ENCODE measurements at places on chromosomes 6 and 20.

DNA sequence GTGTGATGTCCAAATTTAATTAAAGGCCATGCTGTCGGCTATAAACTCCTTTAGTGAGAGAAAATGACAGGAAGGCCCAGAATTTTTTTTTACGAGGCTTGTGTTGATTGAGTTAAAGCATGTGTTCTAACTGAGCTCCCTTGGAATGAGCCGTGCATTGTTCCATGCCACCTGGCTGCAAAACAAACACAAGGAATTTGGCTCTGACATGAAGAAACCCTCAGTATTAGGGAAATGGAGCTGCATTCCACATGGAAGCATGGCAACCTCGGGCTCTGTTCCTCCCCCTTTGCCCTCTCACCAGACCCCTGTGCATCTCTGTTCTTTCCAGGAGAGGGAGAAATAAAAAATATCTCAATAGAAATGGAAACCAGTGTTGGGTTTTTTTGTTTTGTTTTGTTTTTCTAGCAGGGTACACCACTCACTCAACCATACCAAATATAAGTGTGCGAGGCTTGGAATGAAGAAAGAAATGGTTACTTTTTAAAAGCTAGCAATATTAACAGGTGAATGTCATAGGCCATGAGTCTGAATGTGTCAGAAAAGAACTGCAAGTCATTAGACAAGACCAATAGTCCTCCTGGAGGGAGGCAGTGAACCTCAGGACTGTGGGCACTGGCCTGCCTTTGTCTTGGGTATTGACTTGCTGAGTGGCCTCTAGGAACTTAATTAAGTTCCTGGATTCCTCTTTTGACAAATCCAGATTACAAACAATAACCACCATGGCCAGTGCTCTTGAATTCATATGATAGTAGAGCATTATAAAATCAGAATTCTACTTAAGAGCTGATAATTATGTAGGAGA is 935.1 kb downstream of the KIF16B start:
- DNase-seq, result no peak

- DNase-seq, result no peak
These were observed 23.3 kb upstream of the TOP1 start for GRCh38 chr20:41005361-41005729.

DNA sequence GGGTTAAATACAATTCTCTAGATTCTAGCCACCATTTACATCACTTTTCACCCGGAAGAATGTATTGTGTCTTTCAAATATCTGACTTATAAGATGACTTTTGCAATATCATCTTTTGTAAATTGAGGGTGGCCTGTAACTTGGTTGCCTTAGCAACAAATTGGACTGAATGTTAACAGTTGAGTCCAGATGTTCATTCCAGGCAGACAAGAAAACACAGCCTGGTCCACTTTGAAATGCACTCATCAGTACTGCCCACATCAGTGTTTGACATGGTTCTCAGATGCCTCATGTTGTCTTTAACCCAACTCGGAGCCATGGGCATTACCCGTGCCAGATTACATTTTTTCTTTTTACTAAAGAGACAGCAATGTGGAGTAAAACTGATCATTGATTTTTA is 781.6 kb upstream of the CHD6 start:
- DNase-seq, result no peak

DNA sequence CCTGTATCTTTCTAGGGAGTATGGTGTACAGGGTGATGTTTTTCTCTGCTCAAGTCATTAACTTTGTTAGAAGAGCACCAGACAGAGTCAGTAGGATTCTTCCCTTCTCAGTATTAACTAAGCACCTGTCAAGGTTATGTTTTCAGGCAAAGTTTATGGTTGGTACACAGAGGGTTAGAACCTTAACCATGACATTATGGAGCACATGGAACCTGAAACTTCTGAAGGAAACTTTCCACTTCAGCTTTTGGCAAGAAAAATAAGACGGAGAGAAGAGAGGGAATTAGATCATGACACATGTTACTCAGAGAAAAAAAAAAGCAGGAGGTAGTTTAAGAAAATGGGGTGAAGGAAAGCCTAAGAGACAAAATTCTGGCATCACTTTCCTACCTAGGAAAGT is 112.9 kb upstream of the PDE7B start:
- no peak for DNase-seq

GRCh38 chr20:12966468-12967085 is 42.2 kb upstream of the SPTLC3 start:
- DNase-seq, result no peak

- DNase-seq, result no peak
These were observed 90.5 kb downstream of the BTBD9 start for GRCh38 chr6:38549180-38549579.

GRCh38 chr20:4038676-4039370 is 23.5 kb upstream of the RNF24 start:
- no peak for DNase-seq

- no peak for DNase-seq
These were observed 51.9 kb downstream of the IL22RA2 start for GRCh38 chr6:137121401-137121997.

DNA sequence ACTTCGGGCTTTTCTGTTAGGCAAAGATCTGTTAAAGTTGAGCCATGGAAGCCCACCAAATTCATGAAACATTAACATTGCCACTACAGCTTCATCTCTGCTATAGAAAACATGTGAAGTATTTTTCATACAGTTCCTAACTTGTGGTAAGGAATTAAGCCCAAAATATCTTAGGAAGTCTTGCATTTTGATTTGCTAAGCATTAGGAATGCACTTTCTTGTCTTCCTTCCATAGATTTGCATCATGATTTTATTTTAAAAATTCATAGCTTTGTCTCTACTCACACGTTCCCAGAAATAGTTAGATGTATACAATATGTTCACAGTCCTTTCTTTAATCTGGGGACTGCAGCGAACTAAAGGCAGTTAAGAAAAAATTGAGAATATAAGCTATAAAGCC is 325.6 kb downstream of the CENPW start:
- no peak for DNase-seq

- DNase-seq, result no peak
These were observed 98.4 kb upstream of the ADTRP start for GRCh38 chr6:11876934-11877433.

GRCh38 chr6:7821426-7821825 is 89.2 kb downstream of the TXNDC5 start:
- no peak for DNase-seq

GRCh38 chr6:119609865-119610264 is 260.3 kb upstream of the MAN1A1 start:
- DNase-seq, result no peak

- DNase-seq, result no peak
These were observed 54.5 kb upstream of the IPCEF1 start for GRCh38 chr6:154411076-154411475.

DNA sequence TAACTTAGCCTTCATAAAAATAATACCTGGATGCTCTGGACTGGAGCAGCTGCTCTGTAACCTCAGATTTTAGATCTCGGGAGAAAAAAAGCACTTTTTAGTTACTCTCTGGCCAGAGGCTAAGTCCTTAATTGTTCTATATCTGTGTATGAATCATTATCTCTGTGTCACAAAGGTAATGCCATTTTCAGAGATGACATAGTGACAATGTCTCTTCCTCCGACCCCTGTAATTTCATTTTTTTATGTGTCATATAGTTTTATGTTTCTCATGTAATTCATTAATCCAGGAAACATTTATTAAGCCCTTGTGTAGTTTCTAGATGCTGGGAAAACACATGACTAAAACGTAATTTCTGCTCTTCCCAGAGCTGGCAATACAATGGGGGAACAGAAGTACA is 55.6 kb downstream of the SENP6 start:
- DNase-seq, result no peak

GRCh38 chr6:162181741-162182401 is 545.7 kb downstream of the PRKN start:
- no peak for DNase-seq

GRCh38 chr20:48892891-48893290 is 28.6 kb upstream of the ARFGEF2 start:
- no peak for DNase-seq

- no peak for DNase-seq
These were observed 15.3 kb upstream of the ANGPT4 start for GRCh38 chr20:931401-931800.

DNA sequence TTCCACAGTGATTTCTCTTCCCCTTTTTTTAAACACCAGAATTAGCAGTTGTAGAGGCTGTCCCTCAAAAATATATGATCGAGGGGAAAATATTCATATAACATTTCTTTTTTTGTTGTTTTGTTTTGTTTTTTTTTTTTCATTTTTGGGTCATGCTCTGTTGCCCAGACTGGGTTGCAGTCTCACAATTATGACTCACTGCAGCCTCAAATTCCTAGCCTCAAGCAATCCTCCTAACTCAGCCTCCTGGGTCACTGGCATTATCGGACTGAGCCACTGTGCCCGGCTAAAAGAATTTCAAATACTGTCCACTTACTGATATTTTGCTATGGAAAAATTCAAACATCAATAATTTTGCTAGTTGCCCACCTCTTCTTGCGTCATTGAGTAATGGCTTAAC is 134.0 kb downstream of the HFE start:
- DNase-seq, result no peak

- DNase-seq, result no peak
These were observed 5.8 kb downstream of the FLRT3 start for GRCh38 chr20:14331646-14332045.

GRCh38 chr6:167699141-167699931 is 127.4 kb upstream of the AFDN start:
- no peak for DNase-seq

- DNase-seq, result no peak
These were observed 47.7 kb upstream of the RCAN2 start for GRCh38 chr6:46538800-46539480.

Data from Caco-2 (cell line).